CD4-positive, alpha-beta T cell treated with Interleukin-17A for 4 hours (primary cell): ENCODE measurements at places on chromosomes 4 and X.
A peak's percentile ranks its signal among the peaks of the same experiment; 100 is the strongest.

GRCh38 chrX:55648434-55648833 is 25.2 kb downstream of the FOXR2 start:
- DNase-seq = no peak

- DNase-seq = no peak
Observed at GRCh38 chr4:69999420-69999819, 3.7 kb downstream of the STATH start.

DNA sequence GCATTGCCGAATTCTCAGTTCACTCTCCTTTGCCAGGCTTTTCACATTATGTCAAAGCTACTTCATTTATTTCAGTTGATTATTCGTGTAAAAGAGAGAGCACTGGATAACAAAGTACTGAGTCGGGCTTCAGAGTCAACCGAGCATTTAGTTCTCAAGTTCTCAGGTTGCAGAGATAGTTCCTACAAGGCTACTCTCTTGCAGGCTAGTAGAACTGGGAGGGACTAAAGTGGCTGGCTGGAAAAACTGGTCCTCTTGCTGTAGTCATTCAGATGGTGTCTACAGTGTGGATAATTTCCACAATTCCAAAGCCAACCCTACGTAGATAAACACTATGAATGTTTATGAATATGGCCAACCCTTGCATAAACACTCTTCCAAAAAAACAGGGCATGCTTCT is 4.6 kb upstream of the CCNG2 start:
- no peak for DNase-seq

GRCh38 chr4:87851953-87852352 is 19.2 kb downstream of the MEPE start:
- DNase-seq = no peak

- DNase-seq = peak; percentile 81
Observed at GRCh38 chr4:1009542-1010394, 1.7 kb upstream of the FGFRL1 start.

DNA sequence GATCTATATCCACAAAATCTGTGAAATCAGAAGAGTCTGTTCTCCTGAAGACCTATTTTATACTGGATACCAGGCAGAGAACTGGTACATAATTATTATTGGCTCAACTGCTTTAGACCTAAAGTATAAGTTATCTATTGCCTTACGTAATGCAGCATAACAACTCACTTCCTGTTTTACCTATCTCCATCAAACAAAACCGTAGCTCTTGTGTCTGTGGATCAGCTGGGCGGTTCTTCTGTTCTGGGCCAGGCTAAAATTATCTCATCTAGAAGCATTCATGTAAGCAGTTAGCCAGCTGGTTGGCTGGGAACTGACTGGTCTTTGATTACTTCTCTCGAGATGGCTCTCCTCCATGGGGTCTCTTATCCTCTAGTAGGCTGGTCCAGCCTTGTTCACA is 57.8 kb downstream of the PPP1R2C start:
- DNase-seq = no peak

DNA sequence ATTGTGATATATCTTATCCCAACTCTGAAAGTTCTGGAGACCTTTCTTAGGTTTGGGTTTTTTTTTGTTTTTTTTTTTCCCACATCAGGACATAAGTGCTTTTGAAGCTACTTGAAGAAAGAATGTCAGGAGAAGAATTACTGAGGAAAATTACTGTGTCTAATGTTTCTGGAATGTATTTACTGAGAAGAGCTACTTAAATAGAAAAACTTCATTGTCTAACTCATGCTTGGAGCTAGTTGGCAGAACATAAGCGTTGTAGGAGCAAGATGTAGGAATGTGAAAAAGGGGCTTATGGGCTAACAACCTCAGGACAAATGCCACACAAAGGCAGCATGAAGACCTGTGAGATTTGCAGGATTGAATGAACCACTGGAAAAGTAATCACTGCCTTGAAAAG is 166.6 kb upstream of the GLRA2 start:
- DNase-seq = no peak

DNA sequence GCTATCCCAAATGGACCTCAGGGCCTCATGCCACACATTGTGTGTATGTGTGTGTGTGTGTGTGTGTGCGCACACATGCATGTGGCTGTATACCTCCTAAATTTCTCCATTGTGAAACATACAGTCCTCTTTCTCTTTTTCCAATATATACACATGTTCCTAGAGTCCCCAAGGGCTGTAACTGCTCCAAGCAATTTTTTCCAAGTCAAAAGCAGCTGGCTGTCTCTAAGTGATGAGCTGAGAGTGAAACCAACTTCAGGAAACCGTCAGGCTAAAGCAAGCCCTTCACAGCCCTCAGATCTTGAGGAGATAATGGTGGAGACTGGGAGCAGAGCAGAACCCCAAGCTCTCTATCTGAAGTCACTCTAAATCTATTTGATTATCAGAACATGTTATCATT is 496.1 kb upstream of the DIPK2B start:
- DNase-seq = no peak

DNA sequence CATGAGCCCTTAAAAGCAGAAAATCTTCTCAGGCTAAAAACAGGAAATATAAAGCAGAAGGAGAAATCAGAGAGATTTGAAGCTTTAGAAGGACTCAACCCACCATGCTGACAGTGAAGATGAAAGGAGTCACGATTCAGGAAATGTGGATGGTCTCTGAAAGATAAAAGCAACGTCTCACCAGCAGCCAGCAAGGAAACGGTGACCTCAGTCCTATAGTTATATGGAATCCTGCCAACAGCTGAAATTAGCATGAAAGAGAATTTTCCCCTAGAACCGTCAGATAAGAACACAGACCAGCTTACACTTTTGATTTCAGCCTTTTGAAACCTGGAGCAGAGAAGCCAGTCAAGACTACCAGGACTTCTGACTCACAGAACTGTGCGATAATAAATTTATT is 715.7 kb upstream of the HTR2C start:
- no peak for DNase-seq

DNA sequence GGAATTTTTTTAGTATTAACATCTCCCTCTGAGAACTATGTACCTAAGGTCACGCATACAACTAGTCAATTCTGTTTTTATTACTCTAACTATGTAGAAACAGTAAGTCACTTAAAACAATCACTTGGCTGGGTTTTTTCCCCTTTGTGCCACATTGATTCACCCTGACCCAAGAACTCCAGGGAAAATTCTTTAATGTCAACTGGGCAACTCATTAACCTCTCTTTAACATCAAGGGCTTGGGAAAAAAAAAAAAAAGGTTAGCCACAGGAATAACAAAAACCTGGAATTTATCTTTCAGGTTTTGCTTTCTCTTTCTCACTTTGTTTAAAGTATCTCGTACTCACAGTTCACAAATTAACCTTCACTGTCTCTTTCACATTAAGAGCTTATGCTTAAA is 8.1 kb downstream of the RPL9 start:
- DNase-seq = no peak
